ENCODE measurements at places on chromosomes 6 and 20. TPM values are rescaled to one million over a fixed set of nuclear protein-coding genes. Genes with fewer than 3 reads are reported as not detected.
A peak's percentile ranks its signal among the peaks of the same experiment; 100 is the strongest.

DNA sequence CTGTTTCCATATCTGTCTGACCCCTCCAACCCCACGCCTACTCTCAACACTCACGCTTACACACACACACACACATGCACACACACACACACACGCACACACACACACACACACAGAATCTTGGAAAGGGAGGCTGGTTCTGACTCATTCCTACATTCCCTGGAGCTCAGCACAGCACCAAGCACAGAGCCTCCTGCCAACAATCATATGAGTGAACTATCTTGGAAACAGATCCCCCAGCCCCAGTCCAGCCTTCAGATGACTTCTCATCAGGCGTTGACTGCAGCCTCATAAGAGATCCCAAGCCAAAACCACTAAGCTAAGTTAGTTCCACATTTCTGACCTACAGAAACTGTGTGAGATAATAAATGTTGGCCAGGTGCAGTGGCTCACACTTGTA lies 14.1 kb upstream of the HCK start:
- no peak for DNase-seq
- H3K27ac ChIP-seq = no peak overlapping the region
- H3K4me1 ChIP-seq = peaks cover 3% of the 10 kb centered on the region
- H3K36me3 ChIP-seq = no peaks in the 10 kb centered on the region
- no peak overlapping the region for H3K4me3 ChIP-seq

- DNase-seq = no peak
- peak overlapping the region; percentile 89 for H3K27ac ChIP-seq
- no peaks in the 10 kb centered on the region for H3K36me3 ChIP-seq
- peak overlapping the region; percentile 95 for H3K4me3 ChIP-seq
These were observed 897 bp downstream of the RANBP9 start for GRCh38 chr6:13710552-13711323.

GRCh38 chr20:38032585-38033329 lies 499 bp downstream of the TTI1 start:
- peak overlapping the region; percentile 93 for H3K27ac ChIP-seq
- H3K4me3 ChIP-seq = peak overlapping the region; percentile 93
- peaks cover 8% of the 10 kb centered on the region for H3K36me3 ChIP-seq
- DNase-seq = no peak
- no peaks in the 10 kb centered on the region for H3K27me3 ChIP-seq

- no peaks in the 10 kb centered on the region for H3K27me3 ChIP-seq
- H3K4me1 ChIP-seq = peaks cover 16% of the 10 kb centered on the region
- H3K4me3 ChIP-seq = no peak overlapping the region
- H3K36me3 ChIP-seq = no peaks in the 10 kb centered on the region
These were observed 18.0 kb downstream of the SCAF8 start for GRCh38 chr6:154751011-154751800.

- peaks cover 29% of the 10 kb centered on the region for H3K36me3 ChIP-seq
- no peaks in the 10 kb centered on the region for H3K27me3 ChIP-seq
- no peak for DNase-seq
- peak overlapping the region; percentile 29 for H3K4me3 ChIP-seq
- H3K27ac ChIP-seq = no peak overlapping the region
These were observed 4.0 kb downstream of the DLL1 start for GRCh38 chr6:170286934-170287265.

- no peaks in the 10 kb centered on the region for H3K36me3 ChIP-seq
- no peaks in the 10 kb centered on the region for H3K27me3 ChIP-seq
- H3K4me1 ChIP-seq = no peaks in the 10 kb centered on the region
- DNase-seq = no peak
- no peak overlapping the region for H3K27ac ChIP-seq
These were observed 169.5 kb downstream of the OTOR start for GRCh38 chr20:16917636-16918035.

GRCh38 chr6:42629845-42630244 lies 66.0 kb downstream of the UBR2 start:
- no peak overlapping the region for H3K27ac ChIP-seq
- peaks cover 4% of the 10 kb centered on the region for H3K36me3 ChIP-seq
- no peak for DNase-seq
- H3K4me3 ChIP-seq = no peak overlapping the region

DNA sequence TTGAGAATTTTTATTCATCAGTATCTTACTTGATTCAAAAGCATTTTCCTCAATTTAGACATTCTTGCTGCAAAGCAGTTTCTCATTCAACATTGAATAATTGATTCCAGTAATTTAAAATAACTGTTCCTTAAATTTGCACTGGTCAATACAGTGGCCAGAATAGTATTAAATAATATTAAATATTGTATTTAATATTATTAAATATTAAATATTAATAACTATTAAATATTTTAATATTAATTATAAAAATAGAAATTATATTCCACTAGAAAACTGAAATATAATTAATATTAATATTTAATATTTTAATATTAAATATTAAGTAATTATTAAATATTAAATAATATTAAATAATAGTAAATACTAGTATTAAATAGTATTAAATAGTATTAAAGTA lies 758.8 kb downstream of the EYS start:
- H3K4me1 ChIP-seq = no peaks in the 10 kb centered on the region
- H3K4me3 ChIP-seq = no peak overlapping the region
- H3K36me3 ChIP-seq = no peaks in the 10 kb centered on the region
- H3K27me3 ChIP-seq = no peaks in the 10 kb centered on the region
- no peak for DNase-seq
- no peak overlapping the region for H3K27ac ChIP-seq

GRCh38 chr6:151100326-151100725 lies 139.4 kb upstream of the AKAP12 start:
- H3K4me1 ChIP-seq = no peaks in the 10 kb centered on the region
- H3K4me3 ChIP-seq = no peak overlapping the region
- no peaks in the 10 kb centered on the region for H3K27me3 ChIP-seq
- DNase-seq = no peak
- H3K27ac ChIP-seq = no peak overlapping the region

IRAK1BP1 gene
- 3.8 TPM for polyA plus RNA-seq

GRCh38 chr6:79066828-79067227 lies 11.2 kb downstream of the PHIP start:
- no peaks in the 10 kb centered on the region for H3K4me1 ChIP-seq
- no peak overlapping the region for H3K4me3 ChIP-seq
- H3K27me3 ChIP-seq = no peaks in the 10 kb centered on the region
- H3K27ac ChIP-seq = no peak overlapping the region
- peaks cover 2% of the 10 kb centered on the region for H3K36me3 ChIP-seq

- H3K36me3 ChIP-seq = no peaks in the 10 kb centered on the region
- peak overlapping the region; percentile 92 for H3K27ac ChIP-seq
- H3K4me3 ChIP-seq = peak overlapping the region; percentile 68
- no peak for DNase-seq
These were observed 610 bp downstream of the ZNF217 start for GRCh38 chr20:53592992-53593465.

DNA sequence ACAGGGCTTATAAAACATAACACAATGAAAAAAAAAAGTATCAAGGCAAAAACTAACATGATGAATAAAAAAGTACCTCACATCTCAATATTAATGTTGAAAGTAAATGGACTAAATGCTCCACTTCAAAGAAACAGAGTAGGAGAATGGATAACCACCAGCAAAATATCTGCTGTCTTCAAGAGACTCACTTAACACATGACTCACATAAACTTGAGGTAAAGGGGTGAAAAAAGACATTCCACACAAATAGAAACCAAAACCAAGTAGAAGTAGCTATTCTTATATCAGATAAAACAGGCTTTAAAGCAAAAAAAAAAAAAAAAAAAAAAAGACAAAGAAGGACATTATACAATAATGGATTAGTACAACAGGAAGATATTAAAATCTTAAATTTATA lies 86.9 kb downstream of the TBC1D32 start:
- H3K36me3 ChIP-seq = no peaks in the 10 kb centered on the region
- no peaks in the 10 kb centered on the region for H3K4me1 ChIP-seq
- no peak overlapping the region for H3K4me3 ChIP-seq
- DNase-seq = no peak
- H3K27ac ChIP-seq = no peak overlapping the region
- no peaks in the 10 kb centered on the region for H3K27me3 ChIP-seq

DNA sequence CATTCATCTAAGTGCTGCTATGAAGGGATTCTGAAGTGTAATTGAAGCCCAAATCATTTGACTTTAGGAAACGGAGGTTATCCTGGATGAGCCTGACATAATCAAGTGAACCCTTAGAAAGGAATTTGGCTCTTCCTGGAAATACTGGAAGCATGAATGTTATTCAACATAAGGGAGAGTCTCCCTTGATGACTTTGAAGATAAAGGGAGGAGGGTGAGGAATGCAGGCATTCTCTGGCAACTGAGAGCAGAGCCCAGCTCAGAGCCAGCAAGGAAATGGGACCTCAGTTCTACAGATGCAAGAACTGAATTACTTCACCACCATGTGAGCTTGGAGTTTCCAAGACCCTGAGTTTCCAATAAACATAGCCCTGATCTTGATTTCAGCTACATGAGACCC lies 168.2 kb downstream of the DLL1 start:
- no peaks in the 10 kb centered on the region for H3K27me3 ChIP-seq
- no peak for DNase-seq
- H3K27ac ChIP-seq = no peak overlapping the region

DNA sequence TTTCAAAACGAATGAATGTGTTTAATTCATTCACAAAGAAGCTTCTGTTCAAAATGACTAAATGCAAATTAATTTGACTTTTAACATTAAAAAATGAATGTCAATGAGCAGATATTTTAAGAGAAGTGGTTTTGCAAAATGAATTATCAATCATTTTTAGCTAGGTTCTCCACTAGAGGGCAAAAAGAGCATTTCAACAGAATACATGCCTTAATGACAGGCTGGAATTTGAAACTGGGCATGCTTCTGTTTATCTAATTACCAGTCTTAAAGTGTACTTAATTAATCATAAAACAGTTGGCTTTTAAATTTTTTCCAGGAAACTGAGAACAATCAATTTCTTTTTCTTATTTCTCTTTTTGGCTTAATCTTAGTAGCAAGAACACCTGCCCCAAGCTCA lies 63.8 kb upstream of the TINAG start:
- no peaks in the 10 kb centered on the region for H3K4me1 ChIP-seq
- H3K36me3 ChIP-seq = no peaks in the 10 kb centered on the region
- H3K4me3 ChIP-seq = no peak overlapping the region
- DNase-seq = no peak
- no peaks in the 10 kb centered on the region for H3K27me3 ChIP-seq

GRCh38 chr6:10630178-10630577 lies 64.2 kb downstream of the C6orf52 start:
- no peak overlapping the region for H3K27ac ChIP-seq
- no peak for DNase-seq
- no peaks in the 10 kb centered on the region for H3K27me3 ChIP-seq
- H3K36me3 ChIP-seq = no peaks in the 10 kb centered on the region

PHIP gene
- polyA plus RNA-seq = 7.9 TPM

DNA sequence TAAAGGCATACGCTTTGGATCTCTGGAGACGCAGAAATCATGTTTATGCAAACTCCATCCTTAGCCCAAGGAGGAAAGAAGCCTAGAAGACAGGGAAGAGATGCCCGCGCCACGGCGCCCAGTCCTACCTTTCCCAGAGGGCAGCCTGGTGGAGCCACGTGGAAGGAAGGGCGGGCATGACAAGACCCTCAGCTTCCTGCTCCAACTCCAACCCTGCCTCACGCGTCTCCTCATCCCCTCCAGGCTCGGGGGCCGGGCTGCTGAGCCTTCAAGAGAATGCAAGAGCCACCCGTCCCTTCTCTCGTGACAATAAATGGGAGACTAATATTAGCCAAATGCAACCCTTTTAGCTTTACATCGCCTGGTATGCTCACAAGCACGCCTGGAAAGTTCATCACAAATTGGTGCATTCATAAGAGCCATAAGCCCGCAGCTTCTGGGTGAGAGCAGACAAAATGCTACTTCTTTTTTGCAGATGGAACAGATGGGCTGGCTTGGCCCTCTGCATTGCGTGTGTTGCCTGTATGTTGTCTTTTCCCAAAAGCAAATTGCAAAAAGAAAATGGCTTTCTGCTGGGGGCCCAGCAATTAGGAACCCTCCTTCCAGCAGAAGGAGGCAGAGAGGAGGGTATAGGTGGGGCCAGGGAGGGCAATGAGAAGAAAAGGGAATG lies 8.2 kb upstream of the NTSR1 start:
- H3K4me3 ChIP-seq = no peak overlapping the region
- no peak overlapping the region for H3K27ac ChIP-seq
- DNase-seq = no peak
- H3K27me3 ChIP-seq = peaks cover 46% of the 10 kb centered on the region
- peaks cover 29% of the 10 kb centered on the region for H3K4me1 ChIP-seq

FAM184A gene
- 0.14 TPM for polyA plus RNA-seq

DNA sequence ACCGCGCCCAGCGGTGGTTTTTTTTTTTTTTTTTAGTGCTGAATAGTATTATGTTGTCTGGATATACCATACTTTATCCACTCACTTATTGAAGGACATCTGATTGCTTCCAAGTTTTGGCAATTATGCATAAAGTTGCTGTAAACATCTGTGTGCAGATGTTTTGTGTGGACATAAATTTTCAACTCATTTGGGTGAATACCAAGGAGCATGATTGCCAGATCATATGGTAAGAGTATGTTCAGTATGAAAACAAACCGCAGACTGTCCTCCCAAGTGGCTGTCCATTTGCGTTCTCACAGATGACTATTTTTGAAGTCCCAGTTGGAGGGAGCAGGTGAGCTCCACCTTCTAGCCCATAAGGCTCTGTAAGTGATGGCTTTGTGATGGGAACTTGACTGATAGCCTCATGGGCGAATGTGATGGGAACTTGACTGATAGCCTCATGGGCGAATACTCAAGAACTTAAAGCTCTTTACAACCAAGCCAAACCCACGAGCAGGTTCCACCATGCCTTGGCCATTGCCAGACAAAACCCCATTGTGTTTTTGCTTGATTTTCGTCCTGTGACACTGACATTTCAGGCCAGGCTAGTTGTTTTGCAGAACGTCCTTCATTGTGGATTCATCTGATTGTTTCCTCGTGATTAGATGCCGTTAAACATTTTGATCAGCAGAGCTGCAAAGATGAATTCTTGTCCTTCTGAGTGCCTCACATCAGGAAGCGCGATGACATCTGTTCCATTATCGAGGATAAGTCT lies 51.0 kb downstream of the ZBTB2 start:
- H3K4me1 ChIP-seq = no peaks in the 10 kb centered on the region
- no peaks in the 10 kb centered on the region for H3K27me3 ChIP-seq
- H3K27ac ChIP-seq = no peak overlapping the region
- no peak overlapping the region for H3K4me3 ChIP-seq
- no peaks in the 10 kb centered on the region for H3K36me3 ChIP-seq

- no peak overlapping the region for H3K4me3 ChIP-seq
- DNase-seq = no peak
- H3K36me3 ChIP-seq = no peaks in the 10 kb centered on the region
- H3K27me3 ChIP-seq = no peaks in the 10 kb centered on the region
- peaks cover 41% of the 10 kb centered on the region for H3K4me1 ChIP-seq
- H3K27ac ChIP-seq = no peak overlapping the region
These were observed 438.1 kb downstream of the BCKDHB start for GRCh38 chr6:80544555-80544954.

- H3K36me3 ChIP-seq = no peaks in the 10 kb centered on the region
- H3K4me3 ChIP-seq = no peak overlapping the region
- no peaks in the 10 kb centered on the region for H3K27me3 ChIP-seq
- no peak overlapping the region for H3K27ac ChIP-seq
- peaks cover 23% of the 10 kb centered on the region for H3K4me1 ChIP-seq
- no peak for DNase-seq
These were observed 45.6 kb upstream of the TNFAIP3 start for GRCh38 chr6:137821491-137821890.

- H3K36me3 ChIP-seq = no peaks in the 10 kb centered on the region
- no peak for DNase-seq
- no peak overlapping the region for H3K27ac ChIP-seq
- peaks cover 7% of the 10 kb centered on the region for H3K4me1 ChIP-seq
- H3K4me3 ChIP-seq = no peak overlapping the region
These were observed 15.6 kb downstream of the MAFB start for GRCh38 chr20:40673442-40673841.

SALL4 gene
- polyA plus RNA-seq = 0.45 TPM

COL12A1 gene
- 96.9 TPM for polyA plus RNA-seq

Measured in keratinocyte (primary cell).